ENCODE measurements at places on chromosomes 2 and 18.

DNA sequence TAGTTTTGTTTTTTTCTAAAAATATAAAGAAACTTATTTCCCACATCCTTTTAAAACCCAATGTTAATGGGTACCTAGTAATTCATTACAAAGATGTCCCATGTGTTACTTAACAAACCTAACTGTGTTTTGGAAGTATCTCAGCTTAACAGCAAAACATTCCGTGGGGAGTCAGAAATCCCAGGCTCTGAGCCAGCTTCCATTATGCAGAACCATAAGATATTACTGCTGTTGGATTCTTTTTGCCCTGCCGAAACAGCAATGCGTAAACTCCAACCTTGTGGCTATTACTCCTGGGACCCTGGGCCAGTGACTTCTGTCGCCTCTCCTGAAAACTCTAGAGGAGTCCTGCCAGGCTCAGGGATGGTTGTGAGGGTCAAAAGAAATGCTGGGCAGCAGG is 174.1 kb downstream of the UXS1 start:
- no peak for DNase-seq

DNA sequence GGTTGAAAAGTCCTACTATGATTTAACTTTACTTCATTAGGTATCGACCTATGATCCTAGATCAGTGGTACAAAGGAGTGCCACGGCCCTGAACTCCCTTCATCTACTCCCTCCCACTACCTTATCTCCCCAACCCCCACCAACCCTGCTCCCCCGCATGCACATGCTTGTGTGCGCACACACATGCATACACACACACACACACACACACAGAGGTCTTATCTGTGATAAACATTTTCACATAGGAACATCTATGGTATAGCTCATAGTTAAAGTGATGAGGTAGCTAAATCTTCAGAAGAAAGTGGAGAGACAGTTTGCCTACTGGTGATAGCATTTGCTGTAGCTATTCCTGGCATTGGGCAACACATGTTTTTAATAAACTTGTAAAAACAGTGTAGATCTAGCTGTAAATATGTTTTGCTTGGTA is 471.3 kb downstream of the ZEB2 start:
- DNase-seq, result no peak

DNA sequence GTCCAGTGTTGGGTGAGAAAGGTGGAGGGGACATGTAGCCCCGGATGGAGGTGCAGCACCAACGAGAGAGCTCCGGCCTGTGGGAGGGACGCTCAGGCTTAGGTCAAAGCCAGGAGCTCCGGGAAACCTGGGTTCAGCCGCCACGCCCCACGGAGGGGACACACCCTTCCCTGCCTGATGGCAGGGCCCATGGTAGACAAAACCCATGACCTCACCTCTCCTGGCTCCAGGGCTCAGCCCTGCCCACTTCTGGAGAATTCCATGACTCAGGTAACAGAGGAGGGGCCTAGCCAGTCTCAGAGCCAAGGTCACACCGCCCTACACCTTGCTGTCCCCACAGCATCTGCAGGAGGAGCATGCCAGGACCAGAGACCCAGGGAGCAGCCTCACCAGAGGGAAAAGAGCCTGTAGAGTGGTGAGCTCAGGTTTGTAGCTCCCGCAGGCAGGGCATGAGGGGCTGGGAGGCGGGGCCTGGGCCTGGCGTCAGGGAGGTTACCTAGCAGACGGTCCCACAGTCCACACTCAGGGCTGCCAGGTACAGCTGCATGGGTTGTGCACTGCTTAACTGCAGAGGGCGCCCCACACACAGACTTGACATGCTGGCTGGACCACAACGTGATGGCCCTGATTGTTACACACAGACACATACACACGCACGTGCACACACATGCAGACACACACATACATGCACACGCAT is 70.8 kb upstream of the SMAD7 start:
- DNase-seq, result peak; percentile 56

GRCh38 chr18:57337890-57338289 is 14.5 kb upstream of the ST8SIA3 start:
- DNase-seq, result no peak

- no peak for DNase-seq
Measured at GRCh38 chr2:238244151-238244550, 4.3 kb upstream of the HES6 start.

- DNase-seq, result no peak
Measured at GRCh38 chr2:170227507-170227947, 49.6 kb downstream of the MYO3B start.

- DNase-seq, result no peak
Measured at GRCh38 chr2:60440767-60441163, 112.7 kb downstream of the BCL11A start.

GRCh38 chr2:85110991-85111560 is 22.1 kb upstream of the TCF7L1 start:
- no peak for DNase-seq

GRCh38 chr2:206379266-206379665 is 64.1 kb upstream of the ADAM23 start:
- no peak for DNase-seq

DNA sequence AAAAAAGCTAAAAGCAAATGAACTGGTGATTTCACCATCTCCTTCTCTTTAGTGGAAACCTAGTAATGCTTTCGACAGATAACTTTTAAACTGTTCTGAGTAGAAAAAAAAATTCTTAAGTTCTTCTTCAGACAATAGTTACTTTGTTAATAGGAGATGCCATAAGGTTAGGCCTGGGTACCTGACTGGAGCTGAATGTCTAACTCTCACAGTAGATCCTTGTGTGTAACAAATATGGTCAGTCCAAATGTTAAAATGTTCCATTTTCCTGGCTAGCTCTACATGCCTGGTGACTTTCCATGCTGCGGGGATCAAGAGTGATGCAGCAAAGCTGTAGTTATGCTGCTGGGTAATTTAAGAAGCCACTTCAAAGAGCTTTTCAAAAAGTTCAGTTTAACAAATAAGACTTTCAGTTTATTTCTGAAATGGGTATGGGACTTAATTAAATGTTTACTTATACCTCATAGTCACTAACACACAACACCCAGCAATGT is 264.0 kb upstream of the SESTD1 start:
- no peak for DNase-seq

DNA sequence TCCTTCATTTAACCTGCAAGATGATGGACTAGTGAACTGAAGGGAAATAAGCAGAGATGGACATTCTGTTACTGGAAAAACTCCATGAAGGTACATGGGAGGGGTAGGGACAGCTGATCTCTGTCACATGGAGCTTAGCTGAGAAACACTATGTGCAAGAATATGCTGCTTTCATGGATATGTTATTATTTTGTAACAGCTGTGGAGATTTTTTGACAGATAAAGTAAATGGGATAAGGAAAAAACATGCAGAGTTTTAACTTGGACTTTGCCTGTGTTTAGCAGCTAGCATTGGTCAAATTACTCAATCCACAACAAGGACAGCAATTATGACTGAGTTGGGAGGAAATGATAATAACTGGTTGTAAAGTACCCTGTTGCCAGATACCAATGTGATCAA is 28.7 kb upstream of the HNRNPA3 start:
- no peak for DNase-seq

DNA sequence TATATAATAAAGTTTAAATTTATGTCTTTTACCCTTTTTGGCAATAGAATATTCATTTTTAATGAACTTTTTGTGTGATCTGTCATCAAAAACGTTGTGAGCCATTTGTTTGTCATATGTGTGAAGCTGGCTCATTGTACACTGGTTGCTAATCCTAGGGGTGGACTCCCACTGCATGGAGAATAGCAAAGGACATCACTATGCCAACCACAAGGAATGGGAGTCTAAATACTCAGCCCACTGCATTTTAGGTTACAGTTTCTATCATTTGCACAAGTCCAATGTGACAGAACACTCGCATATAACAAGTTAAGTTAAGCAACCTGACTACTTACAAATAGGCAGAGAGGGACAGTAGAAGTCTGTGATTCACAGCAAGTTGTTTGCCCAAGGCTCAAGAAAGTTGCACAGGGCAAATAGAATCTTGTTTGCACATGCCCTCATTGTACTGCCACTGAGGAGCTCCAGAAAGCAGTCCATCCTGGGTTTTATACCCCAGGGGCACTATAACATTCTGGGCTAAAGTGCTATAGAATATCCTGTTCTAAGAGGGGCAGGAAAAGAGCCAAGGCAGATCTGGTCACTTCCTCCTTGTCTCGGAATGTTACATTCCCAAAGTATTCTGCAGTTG is 545.9 kb upstream of the GCFC2 start:
- DNase-seq, result no peak

- no peak for DNase-seq
Measured at GRCh38 chr2:112065966-112066365, 10.9 kb downstream of the TMEM87B start.

DNA sequence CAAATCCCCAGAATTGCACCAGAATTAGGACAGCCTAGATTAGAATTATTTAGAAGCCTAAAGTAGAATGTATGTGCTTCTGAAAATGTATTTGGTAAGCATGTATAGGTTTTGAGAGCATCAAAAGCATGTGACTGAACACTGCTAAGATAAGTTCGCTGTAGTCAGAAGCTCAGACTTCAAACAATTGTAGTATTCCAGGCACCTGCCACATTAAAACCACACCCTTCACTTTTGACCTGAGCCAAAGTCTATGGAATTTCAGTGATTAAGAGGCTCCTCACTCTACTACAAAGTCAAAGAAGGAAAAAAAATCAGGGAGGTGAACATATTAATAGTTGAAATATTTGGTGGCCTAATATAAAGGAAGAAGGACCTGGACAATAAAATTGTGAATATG is 8.2 kb downstream of the KCNJ3 start:
- no peak for DNase-seq

- peak; percentile 20 for DNase-seq
Measured at GRCh38 chr2:72893594-72894319, 6.5 kb downstream of the SPR start.

GRCh38 chr2:219460424-219460926 is 25.8 kb downstream of the SPEG start:
- DNase-seq, result no peak

DNA sequence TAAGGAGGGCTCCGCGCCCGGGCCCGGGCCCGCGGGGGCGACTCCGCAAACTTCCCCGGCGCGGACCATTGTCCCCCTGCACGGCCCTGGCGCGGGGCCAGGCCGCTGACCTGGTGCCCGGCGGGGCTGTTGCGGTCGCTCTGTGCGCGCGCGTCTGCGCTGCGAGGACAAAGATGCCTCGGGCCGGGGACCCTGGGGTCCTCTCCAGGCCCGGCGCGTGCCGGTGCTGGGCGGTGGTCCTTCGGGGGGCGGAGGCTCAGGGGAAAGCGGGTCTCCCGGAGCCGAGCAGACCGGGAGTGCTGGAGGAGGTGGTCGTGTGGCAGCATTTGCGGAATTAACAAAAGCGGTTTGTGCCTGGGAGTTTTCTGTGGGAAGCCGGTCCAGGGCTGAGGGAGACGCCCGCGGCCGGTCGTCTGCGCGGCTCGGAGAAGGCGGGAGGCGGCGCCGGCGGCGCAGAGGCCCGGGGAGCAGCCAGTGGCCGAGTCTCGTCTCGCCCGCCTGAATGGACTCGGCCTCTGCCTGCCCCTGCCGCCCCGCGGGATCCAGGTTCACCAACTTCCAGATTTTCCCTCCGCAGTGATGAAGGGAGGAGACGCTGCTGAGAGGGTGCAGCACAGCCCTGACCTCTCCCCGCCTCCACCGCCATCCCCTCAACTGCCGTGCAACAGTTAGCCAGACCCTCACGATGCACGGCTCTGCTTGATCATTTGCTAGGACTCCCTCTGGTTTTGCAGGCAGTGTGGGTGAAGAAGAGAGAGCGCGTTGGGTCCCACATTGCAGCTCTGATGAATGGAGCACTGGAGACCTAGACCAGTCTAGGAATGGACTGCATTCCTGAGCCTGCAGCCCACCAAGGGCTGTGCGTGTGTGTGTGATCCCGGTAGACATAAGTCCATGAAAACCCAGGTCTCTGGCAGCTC is 705 bp downstream of the EFR3B start:
- peak; percentile 8 for DNase-seq

GRCh38 chr18:30132959-30133358 is 909.6 kb downstream of the DSC3 start:
- no peak for DNase-seq

DNA sequence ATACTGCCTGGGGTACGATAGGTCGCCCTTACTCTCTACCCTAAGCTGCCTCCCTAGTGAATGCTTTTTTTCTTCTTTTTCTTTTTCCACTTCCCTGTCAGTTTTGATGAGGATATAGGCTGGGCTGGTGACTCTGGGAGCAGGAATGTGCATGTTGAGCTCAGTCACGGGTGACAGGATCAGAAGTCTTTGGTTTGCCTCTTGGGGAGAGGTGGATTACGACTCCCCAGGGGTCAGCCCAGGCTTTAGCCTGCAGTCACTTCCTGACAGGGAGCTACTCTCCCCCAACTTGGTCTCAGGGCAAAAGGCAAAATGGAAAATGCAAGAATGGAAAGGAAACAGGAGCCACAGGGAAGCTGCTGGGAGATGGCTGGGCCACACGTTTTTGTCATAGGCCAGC is 57.3 kb downstream of the THNSL2 start:
- DNase-seq, result no peak

- no peak for DNase-seq
Measured at GRCh38 chr2:227214622-227215041, 50.2 kb downstream of the COL4A3 start.

- no peak for DNase-seq
Measured at GRCh38 chr2:161426922-161427663, 11.0 kb downstream of the TBR1 start.

GRCh38 chr2:28054916-28055315 is 164.4 kb downstream of the BABAM2 start:
- no peak for DNase-seq

- no peak for DNase-seq
Measured at GRCh38 chr2:37653805-37654378, 17.6 kb downstream of the CDC42EP3 start.
